ENCODE measurements at places on chromosomes 1 and 21.
A peak's percentile ranks its signal among the peaks of the same experiment; 100 is the strongest.

GRCh38 chr1:116309090-116309870 is 63.8 kb upstream of the ATP1A1 start:
- DNase-seq, result no peak

- no peak for DNase-seq
Measured at GRCh38 chr1:24199291-24199900, 12.3 kb upstream of the IFNLR1 start.

GRCh38 chr1:211493876-211494653 is 2.1 kb upstream of the RD3 start:
- DNase-seq, result no peak

DNA sequence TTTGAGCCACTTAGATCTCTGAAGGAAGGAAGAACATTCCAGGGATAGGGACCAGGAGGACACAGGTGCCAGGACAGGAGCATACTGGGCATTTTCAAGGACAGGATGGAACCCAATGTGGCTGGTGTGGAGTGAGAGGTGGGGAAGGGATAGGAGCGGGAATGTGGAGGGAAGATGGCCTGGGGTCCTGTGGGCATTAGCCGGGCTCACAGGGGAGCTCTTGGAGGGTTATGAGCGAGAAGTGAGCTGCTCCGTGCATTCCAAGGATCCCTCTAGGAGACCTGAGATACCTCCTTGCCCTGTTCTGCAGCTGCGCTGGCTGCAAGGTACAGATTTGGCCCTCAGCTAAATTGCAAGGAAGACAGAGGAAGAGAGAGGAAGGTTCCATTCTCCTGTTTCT is 87.5 kb downstream of the IER5 start:
- DNase-seq, result no peak

DNA sequence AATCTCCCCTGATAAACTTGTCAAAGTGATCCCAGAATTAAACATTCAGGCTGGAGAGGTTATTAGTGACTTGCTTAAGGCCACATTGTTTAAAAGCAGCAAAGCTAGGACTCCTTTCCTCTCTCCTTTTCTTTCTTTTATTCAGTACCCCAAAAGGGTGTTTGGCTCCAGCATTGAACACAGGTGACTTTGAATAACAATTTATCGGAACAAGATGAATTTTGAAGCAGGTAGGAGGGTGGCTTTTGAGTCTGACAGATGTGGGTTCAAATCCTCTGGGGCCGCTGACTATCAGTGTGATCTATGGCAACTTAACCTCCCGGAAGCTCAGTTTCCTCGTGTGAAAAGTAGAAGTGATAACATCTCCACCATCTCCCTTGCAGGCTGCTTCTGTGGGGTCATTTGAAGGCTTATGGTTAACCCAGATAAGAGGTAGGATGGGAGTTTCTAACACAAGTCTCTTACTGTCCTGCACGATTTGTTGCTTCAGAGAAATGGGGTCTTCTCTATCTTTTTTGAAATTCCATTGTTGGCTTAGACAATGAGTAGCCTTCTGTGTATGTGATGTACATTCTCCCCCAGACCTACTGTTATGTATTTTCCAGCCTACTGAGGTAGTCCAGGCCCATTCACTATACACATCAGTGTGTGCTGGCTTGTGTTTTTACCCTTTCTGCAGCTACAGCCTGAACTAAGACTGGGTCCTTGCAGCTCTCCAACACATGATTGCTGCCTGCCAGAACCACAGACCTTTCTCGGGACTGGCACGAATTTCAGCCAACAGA is 29.0 kb downstream of the JUN start:
- no peak for DNase-seq

GRCh38 chr1:188023206-188023605 is 1194.5 kb downstream of the PLA2G4A start:
- DNase-seq, result no peak

GRCh38 chr1:186807163-186807562 is 21.6 kb upstream of the PLA2G4A start:
- DNase-seq, result no peak

- DNase-seq, result no peak
Measured at GRCh38 chr1:6073480-6074053, 27.9 kb downstream of the KCNAB2 start.

DNA sequence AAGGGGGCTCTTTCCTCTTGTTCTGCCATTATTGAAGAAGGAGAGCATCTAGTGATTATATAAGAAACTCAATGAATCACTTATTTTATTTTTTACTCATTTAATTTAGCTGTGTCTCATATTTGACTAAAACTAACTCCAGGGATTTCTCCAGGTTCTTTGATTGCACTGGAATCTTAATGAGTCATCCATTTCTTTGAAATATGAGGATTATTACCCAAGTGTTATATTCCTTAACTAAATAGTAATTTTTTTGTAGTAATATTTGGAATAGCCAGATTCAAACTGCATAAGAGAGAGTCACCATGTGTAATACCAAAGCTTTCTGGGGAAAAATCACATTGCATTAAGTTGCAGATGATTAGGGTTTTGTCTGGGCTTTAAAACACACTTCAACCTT is 59.5 kb downstream of the NTMT2 start:
- no peak for DNase-seq

- DNase-seq, result no peak
Measured at GRCh38 chr1:42793824-42794223, 9.0 kb downstream of the TMEM269 start.

- no peak for DNase-seq
Measured at GRCh38 chr1:222068937-222069336, 327.0 kb upstream of the DUSP10 start.

- no peak for DNase-seq
Measured at GRCh38 chr1:26378088-26378878, 5.7 kb upstream of the ZNF683 start.

- no peak for DNase-seq
Measured at GRCh38 chr1:116345843-116346242, 27.2 kb upstream of the ATP1A1 start.

DNA sequence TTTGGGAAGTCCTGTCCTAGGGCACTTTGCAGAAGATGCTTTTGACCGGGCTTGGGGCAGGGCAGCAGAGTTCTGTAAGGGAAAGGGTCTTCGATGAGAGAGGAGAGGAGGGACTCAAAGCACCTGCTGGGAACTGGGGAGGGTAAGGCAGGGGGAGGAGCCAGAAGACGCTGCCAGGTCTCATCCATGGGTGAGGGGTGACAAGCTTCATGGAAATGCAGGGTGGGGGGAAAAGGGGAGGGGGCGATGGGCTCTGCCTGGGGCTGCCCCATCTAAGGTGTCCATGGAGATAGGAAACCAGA is 20.9 kb upstream of the C2CD2 start:
- DNase-seq, result no peak

- DNase-seq, result no peak
Measured at GRCh38 chr1:75097654-75098053, 36.5 kb upstream of the LHX8 start.

DNA sequence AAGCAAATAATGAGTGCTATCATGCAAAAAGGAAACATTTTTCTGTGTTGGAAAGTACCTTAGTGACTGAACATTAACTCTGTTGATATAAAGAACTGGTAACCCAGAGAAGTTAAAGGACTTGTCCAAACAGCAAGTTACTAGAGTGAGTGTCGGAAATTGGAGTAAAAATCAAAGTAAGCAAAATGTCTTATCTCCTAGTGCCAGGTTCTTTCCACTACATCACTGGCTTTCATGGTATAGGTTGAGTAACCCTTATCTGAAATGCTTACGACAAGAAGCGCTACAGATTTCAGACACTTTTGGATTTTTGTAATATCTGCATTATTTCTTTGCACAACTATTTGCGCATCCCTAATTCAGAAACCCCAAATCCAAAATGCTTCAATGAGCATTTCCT is 16.4 kb upstream of the RABIF start:
- no peak for DNase-seq

- peak; percentile 23 for DNase-seq
Measured at GRCh38 chr1:180117764-180118116, 36.9 kb upstream of the QSOX1 start.

- no peak for DNase-seq
Measured at GRCh38 chr1:7541629-7542028, 229.5 kb upstream of the VAMP3 start.

GRCh38 chr21:43371786-43372185 is 55.1 kb downstream of the SIK1 start:
- no peak for DNase-seq

DNA sequence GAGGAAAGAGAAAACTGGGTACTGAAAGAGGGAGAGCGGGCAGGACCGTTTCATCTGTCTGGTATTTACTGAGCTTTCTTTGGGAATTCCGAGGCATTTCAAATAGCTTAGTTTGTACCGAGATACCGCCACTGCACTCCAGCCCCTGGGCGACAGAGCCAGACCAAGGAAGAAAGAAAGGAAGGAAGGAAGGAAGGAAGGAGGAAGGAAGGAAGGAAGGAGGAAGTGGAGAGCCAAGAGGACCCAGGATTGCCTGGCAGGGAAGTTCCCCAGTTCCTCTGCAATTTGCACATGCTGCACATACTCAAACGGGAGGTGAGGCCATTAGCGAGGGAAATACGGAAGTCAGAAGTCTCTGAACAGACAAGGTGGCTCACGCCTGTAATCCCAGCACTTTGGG is 961 bp upstream of the FUCA1 start:
- DNase-seq, result no peak

DNA sequence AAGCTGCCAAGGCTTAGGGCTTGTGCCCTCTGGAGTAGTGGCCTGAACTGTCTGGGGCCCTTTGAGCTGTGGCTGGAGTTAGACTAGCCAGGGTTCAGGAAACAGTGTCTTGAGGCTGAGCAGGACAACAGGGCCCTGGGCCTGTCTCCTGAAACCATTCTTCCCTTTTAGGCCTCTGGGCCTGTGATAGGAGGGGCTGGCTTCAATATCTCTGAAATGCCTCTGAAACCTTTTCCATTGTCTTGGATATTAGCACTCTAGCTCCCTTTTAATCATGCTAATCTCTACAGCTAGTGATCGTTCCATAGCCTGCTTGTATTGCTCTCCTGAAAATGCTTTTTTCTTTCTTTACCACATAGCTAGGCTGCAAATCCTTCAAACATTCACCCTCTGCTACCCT is 135.3 kb downstream of the ADGRL4 start:
- DNase-seq, result no peak

DNA sequence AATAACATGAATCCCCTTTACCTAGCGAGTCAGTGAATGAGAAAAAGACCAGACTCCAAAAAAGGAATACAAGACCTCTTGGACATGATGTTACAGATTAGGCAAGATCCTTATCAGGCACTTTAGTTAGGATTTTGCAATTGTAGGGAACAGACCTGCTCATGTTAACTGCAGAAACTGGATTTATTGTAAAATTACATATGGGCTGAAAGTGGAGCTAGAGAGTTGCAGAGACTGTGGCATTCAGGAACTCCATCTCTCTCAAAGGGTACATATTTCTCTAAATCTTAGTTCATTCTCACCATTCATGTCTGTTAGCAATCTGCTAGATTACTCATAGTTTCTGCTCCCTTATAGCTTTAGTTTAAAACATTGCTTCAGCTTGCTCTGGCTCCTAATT is 142.2 kb downstream of the PAPPA2 start:
- DNase-seq, result no peak

DNA sequence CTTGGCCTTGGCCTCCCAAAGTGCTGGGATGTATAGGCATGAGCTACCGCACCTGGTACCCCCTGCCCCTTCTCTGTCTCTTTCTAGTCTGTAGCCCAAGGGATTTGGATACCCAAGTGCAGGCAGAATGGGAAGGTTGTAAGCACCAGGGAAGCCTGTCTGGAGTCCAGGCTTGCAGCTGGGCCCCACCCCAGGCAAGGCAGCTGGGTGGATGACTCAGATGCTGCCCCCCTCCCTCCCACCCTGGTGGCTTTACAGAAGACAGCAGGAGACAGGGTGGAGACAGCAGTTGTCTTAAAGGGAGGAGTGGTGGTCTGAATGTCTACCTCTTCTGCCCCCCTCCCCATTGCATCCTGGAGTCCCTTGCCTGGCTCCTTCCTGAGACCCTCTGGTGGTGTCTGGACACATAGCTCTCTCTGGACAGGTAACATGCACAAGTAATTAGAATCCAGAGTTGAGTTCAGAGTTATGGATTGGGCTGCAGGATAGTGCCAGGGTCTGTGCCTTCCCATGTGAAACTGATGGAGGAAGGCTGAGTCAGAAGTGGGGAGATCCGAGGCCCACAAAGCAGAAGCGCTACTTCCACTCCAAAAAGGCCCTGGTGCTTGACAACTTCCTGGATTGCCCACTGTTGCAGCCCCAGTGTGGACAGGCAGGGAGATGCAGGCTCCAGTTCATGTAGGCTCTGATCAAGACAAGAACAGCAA is 5.1 kb downstream of the LMNA start:
- no peak for DNase-seq

- DNase-seq, result no peak
Measured at GRCh38 chr21:34894401-34894800, 154.7 kb downstream of the RUNX1 start.

DNA sequence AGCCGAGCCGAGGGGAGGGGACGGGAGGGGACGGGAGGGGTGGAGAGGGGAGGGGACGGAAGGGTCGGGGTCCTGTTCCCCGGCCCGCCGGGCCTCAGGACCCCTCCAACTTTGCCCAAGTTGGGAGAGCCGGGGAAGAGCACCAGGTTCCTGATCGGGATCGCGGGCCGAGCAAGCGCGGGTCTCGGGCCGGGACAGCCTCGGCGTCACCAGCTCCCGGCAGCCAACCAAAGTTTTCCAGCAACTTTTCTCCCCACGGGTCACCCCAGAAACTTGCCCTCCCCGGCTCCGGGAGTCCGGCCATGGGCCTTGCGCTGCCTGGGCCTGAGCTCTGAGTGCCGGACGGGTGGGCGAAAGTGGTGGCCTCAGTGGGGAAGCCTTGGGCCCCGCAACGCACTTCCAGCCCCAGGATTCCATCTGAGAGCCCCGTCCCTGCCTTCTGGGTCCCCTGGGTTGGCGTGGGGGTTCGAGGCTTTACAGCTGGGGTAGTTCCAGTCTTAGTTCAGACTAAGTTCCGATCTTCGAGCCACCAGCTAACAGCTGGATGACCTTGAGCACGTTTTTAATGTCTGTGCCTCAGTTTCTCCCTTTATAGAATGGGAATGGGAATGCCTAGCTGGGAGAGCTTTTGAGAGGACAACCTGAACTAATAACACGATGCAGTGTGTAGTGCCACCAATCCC is 458 bp downstream of the ZC3H12A start:
- no peak for DNase-seq

GRCh38 chr1:201260648-201261311 is 22.5 kb upstream of the PKP1 start:
- DNase-seq, result no peak

DNA sequence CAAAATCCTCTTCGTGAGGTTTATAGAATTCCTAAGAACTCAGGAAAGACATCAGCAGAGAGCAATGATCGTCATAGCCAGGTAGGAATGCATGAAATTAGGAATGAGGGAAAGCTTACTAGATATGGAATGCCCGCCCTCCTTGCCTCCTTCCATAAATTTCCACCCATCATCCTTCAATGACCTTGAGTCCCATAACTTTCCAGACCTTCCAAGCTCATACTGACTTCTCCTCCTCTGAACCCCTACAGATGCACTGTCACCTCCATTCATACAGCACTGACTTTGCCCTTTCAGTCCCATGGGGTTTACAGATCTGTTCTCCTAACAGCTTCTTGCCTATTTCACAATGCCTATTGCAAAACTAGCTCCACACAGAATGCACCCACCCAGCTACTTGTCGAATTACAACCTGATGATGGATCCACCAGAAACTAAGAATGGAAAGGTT is 23.8 kb upstream of the PPP1R15B start:
- DNase-seq, result no peak

- no peak for DNase-seq
Measured at GRCh38 chr1:167484726-167485502, 33.4 kb downstream of the CD247 start.
